Left lung (tissue), 14 donors: ENCODE measurements at places on chromosomes 2 and 18. TPM values are rescaled to one million over a fixed set of nuclear protein-coding genes. Genes with fewer than 3 reads are reported as not detected.

The UGT1A10 gene
- not detected for polyA plus RNA-seq

The TBR1 gene
- polyA plus RNA-seq = 0.04 TPM

The PLGLB1 gene
- polyA plus RNA-seq = 8.8 TPM

The IL18R1 gene
- 2.2 TPM for polyA plus RNA-seq

The ANKRD62 gene
- polyA plus RNA-seq = 0.06 TPM
